Mammary epithelial cell (primary cell): ENCODE measurements at places on chromosomes 13 and 19. TPM values are rescaled to one million over a fixed set of nuclear protein-coding genes. Genes with fewer than 3 reads are reported as not detected.

GRCh38 chr19:10222201-10222890 is 8.8 kb downstream of the S1PR2 start:
- DNase-seq: no peak

DNA sequence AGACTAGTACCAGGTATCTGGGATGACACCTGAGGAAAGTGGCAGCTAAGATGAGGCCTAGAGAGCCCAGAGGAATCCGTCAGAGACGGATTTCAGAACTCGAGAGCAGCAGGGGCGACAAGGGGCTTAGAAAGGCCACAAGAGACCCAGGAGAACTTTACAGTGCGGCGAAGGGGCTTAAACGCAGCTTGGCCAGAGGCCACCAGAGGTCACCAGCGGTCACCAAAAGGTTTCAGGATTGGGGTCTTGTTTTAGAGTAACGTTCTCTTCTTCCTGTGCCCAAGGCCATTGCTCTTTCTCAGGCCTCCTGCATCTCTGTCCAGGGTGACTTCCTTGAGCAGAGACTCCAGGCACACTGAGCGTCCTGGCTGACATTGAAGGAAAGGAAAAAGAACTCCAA is 2.2 kb downstream of the ZSCAN22 start:
- no peak for DNase-seq

GRCh38 chr13:94617389-94618000 is 15.8 kb downstream of the GPR180 start:
- no peak for DNase-seq

DNA sequence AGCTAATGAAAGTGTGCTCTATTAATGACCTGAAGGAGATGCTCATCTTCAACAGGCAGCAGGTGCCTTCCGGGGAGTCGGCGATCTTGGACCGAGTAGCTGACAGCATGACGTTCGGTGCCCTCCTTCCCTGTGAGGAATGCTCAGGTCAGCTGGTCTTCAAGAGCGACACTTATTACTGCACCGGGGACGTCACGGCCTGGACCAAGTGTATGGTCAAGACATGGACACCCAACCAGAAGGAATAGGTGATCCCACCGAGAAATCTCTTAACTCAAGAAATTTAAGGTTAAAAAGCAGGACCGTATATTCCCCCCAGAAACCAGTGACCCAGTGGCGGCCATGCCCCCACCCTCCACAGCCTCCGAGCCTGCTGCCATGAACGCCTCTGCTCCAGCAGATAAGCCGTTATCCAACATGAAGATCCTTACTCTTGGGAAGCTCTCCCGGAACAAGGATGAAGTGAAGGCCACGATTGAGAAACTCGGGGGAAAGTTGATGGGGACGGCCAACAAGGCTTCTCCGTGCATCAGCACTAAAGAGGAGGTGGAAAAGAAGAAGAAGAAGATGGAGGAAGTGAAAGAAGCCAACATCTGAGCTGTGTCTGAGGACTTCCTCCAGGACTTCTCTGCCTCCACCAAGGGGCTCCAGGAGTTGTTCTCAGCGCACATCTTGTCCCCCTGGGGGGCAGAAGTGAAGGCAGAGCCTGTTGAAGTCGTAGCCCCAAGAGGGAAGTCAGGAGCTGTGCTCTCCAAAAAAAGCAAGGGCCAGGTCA is 22.8 kb upstream of the ANKRD10 start:
- no peak for DNase-seq

GRCh38 chr19:39137131-39137530 is 11.5 kb downstream of the PAK4 start:
- no peak for DNase-seq

DNA sequence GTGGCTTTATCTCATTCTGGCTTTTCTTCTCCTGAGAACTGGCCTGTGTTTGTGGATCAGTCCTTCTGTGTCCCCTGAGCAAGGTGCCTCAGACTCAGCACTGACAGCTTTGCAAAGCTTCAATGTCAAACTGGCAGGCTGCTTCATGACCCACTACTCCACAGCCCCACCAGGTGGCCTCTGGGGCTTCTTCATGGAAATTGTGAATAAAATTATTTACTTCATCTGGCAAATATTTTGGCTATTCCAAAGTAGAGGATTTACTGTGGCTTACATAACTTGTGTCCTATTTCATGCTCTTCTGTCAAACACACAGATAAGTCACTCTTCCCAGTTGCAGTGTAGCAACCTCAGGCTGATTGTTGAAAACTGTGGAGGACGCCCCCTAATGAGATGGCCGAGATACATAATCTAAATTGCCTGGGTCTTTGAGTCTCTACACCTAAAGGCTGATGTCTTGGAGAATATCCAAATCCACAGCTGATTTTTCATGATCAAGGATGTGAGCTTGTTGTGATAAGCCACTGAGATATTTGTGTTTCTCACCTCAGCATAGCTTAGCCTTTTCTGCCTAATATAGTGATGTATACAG is 721.9 kb upstream of the SLC10A2 start:
- DNase-seq: no peak

DNA sequence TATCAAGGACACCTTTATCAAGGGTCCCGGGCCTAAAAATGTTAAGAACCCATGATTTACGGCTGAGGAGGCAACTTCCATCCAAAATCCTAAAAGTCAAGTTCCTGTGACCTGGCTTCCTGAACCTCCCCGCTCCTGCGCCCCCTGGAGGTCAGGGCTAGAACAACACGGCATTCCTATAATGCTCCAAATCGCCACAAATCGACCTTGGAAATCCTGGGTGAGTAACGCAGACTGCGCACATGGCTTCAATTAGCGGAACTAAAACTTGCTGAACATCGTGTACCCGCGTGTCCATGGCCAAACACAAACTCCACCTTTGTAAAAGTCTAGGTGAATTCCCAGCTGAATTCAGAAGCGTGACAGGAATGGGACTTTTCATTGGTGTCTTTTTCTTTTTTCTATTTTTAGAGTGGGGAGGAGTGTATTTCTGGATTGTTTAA is 4.3 kb upstream of the C5AR1 start:
- DNase-seq: peak; percentile 67

GRCh38 chr19:1000095-1000494 is at the start of gene GRIN3B:
Gene GRIN3B (plus strand): TSS chr19:1000419. CDS start chr19:1000438, 19 bp downstream.
- DNase-seq: peak; percentile 69

GRCh38 chr19:11887611-11888531 is at the start of gene ZNF69:
Gene ZNF69 (plus strand): TSS chr19:11887782. CDS start chr19:11887924, 142 bp downstream.
- DNase-seq: peak; percentile 55

Gene C19orf33
- 39.7 TPM for total RNA-seq

Gene B3GNT8
- 3.4 and 5.8 TPM in 2 replicates for total RNA-seq

Gene SELENOV
- not detected in 2 replicates for total RNA-seq

Gene ZNF14
- total RNA-seq: 3.1 and 4.1 TPM in 2 replicates

GRCh38 chr19:56111601-56112312 is 9.3 kb downstream of the ZNF787 start:
- DNase-seq: no peak

DNA sequence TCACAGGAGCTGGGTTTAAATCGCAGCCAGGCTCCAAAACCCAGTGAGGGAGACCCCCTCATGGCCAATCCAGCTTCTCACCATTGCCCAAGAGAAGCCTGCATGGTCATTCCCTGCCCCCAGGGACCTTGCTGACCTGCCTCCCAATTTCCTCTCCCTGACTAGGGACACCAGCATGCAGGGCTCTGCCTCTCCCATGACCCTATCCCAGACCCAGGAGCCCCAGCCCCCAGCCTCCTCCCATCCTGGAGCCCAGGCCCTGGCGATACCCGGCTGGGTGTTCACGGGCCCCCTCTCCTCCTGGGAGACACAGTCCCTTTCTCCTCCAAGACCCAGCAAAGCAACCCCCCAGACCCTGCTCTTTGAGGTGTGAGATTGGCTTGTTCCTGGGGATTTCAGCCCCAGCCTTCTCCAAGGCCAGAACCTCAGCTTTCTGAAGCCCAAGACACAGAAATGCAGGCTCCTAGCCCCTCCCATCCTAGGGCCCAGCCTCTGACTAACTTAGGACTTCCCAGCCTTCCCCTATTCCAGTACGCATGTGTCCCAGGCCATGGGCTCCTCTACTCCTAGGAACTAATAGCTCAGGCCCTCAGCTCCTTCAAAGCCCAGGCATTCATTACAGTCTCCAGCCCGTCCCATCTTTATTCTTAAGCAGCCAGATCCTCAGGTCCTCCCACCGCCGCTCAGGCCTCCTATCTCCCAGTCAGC is 1.1 kb downstream of the GYS1 start:
- peak; percentile 79 for DNase-seq

GRCh38 chr13:25319771-25320170 is 18.3 kb downstream of the NUP58 start:
- no peak for DNase-seq

GRCh38 chr13:29961036-29961670 is 110.7 kb upstream of the UBL3 start:
- no peak for DNase-seq

Gene CXCL17
- total RNA-seq: 0.17 TPM

Gene ATP1A3
- not detected for total RNA-seq

Gene TMEM221
- total RNA-seq: 0.21 and 1.4 TPM in 2 replicates

Gene CYP4F11
- total RNA-seq: 9.2 TPM

Gene POU2F2
- 0.83 TPM for total RNA-seq

GRCh38 chr13:89066868-89067466 is 1395.8 kb downstream of the SLITRK5 start:
- peak; percentile 19 for DNase-seq

DNA sequence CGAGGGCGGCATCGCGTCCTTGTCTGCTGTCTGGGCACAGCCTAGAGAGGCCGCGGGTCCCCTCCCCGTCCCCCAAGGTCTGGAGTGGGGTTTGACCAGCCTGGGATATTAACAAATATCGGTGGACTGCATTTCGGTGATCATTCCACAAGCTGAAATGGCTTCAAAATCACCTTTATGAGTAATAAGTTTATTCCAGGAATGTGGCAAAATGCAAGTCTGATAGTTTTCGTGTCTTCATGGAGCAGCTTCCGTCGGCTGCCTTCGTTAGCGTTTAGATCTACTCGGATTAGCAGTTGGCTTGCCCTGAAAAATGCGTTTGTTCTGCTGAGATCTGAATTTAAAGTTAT is 1.1 kb upstream of the GJA3 start:
- no peak for DNase-seq
